Activated CD8-positive, alpha-beta T cell treated with anti-CD3 and anti-CD28 coated beads, Interleukin-2, amount 10 ng/mL, durations not matched to agents 7 days and 5 days (primary cell): ENCODE measurements at places on chromosomes 6 and 20. TPM values are rescaled to one million over a fixed set of nuclear protein-coding genes. Genes with fewer than 3 reads are reported as not detected.

DNA sequence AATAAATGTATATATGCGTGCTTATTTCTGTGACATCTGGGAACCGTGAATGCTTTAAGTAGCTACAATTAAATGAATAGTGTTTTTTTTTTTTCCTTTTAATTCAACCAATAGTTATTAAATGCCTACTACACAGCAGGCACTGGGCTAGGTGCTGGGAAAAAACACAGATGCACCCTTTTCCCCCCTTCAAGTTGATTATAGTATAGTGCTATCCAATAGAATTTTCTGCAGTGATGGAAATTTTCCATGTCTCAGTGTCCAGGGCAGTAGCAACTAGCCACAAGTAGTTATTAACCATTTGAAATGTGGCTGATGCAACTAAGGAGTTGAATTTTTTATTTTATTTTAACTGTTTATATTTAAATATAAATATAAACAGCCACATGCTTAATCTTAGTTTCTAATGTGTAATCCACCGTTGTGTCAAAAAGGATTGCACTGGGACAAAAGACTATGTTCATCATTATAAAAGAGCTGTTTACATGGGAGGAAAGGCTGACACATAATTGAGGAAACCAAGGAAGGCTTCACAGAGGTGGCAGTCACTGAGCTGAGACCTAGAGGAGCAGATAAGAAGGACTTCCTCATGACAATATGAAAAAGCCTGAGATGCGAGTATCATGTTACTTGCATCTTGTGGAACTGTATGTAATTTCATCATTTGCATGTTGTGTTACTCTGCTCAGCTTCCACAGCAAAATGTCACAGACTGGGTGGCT lies 261.2 kb upstream of the PLCB4 start:
- DNase-seq = no peak

DNA sequence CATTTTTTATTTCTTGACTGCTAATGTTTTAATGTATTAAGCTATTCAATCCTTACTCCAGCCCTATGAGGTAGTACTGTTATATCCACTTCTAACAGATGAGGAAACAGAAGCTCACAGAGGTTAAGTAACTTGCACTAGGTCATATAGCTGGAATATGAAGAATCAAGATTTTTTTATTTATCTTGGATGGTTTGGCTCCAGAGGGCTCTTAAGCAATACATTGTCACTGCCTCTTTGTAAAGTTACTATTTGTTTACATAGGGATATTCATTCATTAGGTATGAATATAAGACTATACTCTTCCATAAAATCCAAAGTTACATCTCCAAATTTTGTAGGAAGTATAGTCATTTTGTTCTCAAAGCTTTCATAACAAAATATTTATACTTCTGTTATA lies 113.8 kb downstream of the LAMP5 start:
- DNase-seq = no peak

Gene PGBD1
- total RNA-seq = 3.6 TPM

GRCh38 chr6:25918083-25918683 lies 12.3 kb downstream of the SLC17A2 start:
- no peak for DNase-seq

- no peak for DNase-seq
Observed at GRCh38 chr20:54090230-54091119, 20.1 kb upstream of the BCAS1 start.

Gene XKR7
- total RNA-seq = not detected

GRCh38 chr6:107556082-107556481 lies 66.2 kb downstream of the SOBP start:
- no peak for DNase-seq

DNA sequence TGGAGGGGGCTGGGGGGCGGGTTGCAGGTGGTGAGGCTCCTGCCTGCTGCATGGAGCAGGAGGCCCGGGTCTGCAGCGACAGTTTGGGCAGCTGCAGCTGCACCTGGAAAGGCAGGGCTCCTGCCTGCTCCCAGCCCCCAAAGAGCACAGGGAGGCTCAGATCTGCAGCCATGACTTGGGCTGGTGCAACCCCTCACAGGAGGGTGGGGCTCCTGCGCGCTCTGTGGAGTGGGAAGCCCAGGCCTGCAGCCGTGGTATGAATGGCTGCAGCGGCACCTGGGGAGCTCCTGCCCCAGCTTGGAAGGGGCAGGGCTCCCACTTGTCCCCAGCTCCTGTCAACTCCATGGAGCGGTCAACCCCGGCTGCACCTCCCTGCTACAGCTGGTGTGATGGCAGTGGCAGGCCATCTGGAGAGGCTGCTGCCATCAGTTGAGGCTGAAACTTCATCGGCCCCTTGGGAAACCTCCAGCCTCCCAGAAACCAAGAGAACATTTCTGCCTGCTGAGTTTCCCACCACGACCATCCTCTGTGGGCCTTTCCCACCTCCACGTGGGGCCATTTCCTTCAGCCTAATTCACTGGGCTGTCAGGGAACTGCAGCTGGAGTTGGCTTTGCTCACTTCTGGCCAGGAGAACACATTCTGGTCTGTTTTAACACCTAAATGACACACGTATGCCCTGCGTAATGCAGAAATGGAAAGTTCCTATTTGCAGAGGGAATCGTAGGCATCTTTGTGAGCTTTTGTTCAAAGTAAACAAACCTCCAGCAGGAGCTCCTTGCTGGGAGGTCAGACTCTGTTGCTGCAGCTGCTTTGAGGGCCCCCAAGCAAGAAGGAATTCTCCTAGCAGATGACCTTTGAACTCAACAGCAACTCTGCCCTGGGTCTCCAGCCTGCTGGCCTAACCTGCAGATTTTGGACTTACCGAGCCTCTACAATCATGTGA lies 429.0 kb downstream of the PREX1 start:
- DNase-seq = no peak

Gene SHLD1
- total RNA-seq = 7.9 TPM
